ENCODE measurements at places on chromosomes 7 and 10.

- DNase-seq, result no peak
Observed at GRCh38 chr7:111363099-111363498, 199.2 kb downstream of the IMMP2L start.

GRCh38 chr7:133851411-133851810 is 275.7 kb upstream of the LRGUK start:
- no peak for DNase-seq

DNA sequence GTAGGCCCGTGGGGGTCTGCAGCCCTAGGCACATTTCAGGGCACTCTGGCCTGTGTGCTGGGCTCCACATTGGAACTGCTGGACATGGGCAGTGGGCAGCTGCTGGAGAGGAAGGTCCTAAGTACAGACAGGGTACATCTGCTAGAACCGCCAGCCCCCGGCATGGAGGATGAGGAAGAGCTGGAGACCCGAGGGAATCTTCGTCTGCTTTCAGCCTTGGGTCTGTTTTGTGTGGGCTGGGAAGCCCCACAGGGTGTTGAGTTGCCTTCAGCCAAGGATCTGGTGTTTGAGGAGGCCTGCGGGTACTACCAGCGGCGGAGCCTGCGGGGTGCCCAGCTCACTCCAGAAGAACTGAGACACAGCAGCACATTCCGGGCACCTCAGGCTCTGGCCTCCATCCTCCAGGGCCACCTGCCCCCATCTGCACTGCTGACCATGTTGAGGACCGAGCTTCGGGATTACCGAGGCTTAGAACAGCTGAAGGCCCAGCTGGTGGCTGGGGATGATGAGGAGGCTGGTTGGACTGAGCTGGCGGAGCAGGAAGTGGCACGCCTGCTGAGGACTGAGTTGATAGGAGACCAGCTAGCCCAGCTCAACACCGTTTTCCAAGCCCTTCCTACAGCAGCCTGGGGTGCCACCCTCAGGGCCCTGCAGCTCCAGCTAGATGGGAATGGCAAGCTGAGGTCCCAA is 1.4 kb downstream of the HPS6 start:
- no peak for DNase-seq

DNA sequence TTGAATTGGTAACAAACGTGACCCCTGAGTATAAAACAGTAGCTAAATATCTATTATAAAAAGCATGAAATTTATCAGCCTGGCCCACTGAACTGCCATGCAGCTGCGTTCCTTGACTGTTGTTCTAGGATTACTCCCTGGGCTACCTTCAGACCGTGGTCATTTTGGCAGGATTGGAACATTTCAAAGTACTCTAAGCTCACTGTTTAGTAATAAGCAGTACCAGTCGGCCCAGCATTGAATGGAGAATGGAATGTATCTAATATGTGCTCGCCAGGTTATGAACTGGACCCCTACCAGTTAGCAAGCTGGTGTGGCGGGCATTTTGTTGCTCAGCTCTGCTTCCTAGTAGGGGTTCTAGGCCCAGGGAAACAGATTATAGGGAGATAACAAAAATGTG is 112.2 kb downstream of the SEMA3C start:
- no peak for DNase-seq

- DNase-seq, result no peak
Observed at GRCh38 chr10:9102026-9102425, 1047.5 kb downstream of the GATA3 start.

- DNase-seq, result no peak
Observed at GRCh38 chr10:58307676-58308075, 27.1 kb upstream of the UBE2D1 start.

DNA sequence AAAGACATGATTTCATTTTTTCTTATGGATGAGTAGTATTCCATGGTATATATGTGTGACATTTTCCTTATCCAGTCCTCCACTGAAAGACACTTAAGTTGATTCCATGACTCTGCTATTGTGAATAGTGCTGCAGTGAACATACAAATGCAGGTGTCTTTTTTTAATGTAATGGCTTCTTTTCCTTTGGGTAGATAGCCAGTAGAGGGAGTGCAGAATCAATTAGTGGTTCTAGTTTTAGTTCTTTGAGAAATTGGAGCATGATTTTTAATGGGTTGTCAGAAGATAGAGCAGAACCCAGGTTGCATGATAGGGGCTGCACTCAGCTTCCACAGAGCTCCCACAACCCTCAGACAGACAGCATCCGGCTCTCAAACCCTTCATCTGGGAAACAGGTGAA is 152.9 kb upstream of the PLXDC2 start:
- DNase-seq, result no peak

DNA sequence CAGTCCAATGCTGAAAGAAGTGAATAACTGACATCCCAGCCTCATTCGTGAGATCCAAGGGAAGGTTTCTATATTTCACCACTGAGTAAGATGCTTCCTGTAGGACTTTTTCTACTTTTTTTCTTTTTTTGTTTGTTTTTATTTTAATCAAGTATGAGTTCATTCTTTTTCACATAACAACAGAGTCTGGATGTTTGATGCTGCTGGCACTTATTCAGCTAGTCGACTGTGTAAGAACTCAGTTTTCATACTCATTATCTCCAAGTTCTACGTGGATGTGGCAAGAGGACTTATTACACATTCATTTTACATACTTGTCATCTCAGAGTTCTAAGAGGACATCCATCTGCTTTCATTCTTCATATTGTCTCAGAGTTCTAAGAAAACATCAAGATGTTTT is 86.9 kb downstream of the CPXM2 start:
- no peak for DNase-seq

GRCh38 chr7:6637544-6638229 is 569 bp downstream of the ZNF316 start:
- peak; percentile 29 for DNase-seq

- DNase-seq, result peak; percentile 93
Observed at GRCh38 chr7:2680792-2681490, 7.1 kb upstream of the AMZ1 start.

- no peak for DNase-seq
Observed at GRCh38 chr10:115879372-115880089, 393.5 kb downstream of the GFRA1 start.

GRCh38 chr7:2199528-2199927 is 33.2 kb downstream of the MAD1L1 start:
- no peak for DNase-seq

DNA sequence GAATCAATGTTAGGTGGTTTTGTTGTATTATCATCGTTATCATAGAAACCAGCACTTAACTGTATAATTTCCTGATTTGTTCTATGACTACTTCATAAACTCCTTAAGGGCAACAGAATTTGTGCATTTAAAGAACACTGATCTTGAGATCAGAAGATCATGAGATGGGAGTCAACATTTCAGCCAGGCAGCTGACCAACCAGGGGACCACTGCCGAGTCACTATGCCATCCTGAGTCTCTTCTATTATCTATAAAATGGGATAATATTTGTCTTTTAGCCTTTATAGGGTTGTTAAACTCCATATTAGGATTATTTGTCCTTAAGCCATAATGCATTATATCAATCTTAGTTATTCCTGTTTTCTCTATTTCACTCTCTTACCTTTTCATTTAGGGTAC is 261.7 kb downstream of the GPAM start:
- no peak for DNase-seq

DNA sequence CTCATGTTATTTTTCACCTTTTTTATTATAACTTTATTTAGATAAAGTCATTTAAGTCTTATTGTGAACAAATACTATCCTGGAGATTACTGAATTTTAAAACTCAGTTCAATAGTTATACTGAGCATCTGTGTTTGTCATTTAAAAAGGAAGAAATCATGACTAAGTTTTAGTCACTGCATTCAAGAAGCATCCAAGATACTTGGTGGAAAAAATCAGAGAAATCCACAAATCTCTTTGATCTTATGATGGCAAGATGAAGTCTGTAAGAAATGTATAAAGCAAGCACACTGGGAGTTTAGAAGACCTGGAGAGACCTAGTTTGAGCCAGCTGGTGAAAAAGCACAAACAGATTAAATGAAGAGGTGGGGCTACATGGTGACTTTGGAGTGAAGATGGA is 529.8 kb upstream of the IGFBP3 start:
- no peak for DNase-seq
